ENCODE measurements at places on chromosomes 2 and 18.

DNA sequence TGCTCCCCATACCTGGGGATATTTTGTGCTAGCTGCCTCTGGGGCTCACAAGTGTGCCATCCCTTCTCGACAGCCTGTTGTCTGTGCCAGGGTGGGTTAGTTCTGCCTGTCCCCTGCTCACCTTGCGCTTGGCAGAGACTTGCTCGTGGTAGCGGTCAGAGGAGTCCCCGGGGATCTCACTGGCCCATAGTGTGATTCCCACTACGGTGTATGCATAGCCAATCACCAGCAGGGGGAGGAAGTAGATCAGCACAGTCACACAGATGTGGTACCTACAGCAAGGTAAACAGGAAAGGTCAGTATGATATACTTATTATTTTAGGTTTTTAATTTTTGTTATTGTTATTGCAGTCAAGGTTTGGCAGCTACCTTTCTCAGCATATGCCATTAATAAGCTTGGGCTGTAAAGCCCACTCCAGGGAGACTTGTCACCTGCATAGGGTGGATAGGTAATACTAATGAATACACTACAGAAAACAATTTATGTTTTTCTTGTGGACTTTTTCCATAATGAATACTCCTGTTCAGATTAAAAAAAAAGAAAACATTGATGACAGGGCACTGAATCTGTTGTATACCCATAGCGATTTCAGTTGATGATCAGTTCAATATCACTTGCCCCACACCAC is 95.2 kb downstream of the POLE4 start:
- DNase-seq, result no peak

DNA sequence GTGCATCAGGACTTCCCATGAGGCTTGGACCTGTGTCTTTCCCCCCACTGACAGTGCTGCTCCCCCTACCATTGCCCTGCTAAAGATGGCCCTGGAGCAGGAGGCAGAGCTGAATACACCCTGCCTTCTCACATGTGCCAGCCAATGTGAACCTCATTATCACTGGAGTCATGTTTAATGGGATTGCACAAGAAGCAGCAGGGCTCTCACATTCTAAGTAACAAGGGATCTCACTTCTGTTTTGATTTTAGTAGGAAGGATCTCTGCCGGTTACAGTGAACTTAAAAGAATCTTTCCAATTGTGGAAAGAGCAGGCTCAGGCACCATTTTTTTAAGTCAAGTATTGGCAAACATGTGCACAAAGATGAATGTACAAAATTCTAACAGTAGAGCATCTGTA is 322.1 kb upstream of the MEX3C start:
- no peak for DNase-seq

- no peak for DNase-seq
Observed at GRCh38 chr2:38092196-38092902, 16.4 kb upstream of the CYP1B1 start.

GRCh38 chr2:178860551-178860950 is 53.3 kb upstream of the TTN start:
- DNase-seq, result peak; percentile 24

- no peak for DNase-seq
Observed at GRCh38 chr2:133721118-133721517, 152.9 kb upstream of the NCKAP5 start.

DNA sequence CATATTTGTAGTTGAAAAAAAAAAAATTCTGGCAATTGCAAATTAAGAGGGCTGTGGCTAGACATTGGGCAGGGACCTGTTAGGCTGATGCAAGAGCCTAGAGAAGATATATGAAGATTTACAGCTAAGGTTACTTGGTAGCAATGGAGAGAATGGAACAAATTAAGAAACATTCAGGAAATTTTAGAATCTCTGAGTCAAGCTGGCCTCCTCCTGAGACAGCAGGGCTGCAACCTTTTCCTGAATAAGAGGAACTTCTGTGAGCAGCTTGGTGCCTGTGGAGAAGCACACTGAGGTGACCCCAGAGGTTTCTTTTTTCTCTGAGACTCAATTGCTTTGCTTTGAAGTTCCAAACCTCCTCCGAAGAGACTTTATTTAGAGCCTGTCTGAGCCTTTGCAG is 118.6 kb upstream of the LRATD1 start:
- no peak for DNase-seq

- DNase-seq, result no peak
Observed at GRCh38 chr2:113877711-113878598, 11.9 kb upstream of the ACTR3 start.

DNA sequence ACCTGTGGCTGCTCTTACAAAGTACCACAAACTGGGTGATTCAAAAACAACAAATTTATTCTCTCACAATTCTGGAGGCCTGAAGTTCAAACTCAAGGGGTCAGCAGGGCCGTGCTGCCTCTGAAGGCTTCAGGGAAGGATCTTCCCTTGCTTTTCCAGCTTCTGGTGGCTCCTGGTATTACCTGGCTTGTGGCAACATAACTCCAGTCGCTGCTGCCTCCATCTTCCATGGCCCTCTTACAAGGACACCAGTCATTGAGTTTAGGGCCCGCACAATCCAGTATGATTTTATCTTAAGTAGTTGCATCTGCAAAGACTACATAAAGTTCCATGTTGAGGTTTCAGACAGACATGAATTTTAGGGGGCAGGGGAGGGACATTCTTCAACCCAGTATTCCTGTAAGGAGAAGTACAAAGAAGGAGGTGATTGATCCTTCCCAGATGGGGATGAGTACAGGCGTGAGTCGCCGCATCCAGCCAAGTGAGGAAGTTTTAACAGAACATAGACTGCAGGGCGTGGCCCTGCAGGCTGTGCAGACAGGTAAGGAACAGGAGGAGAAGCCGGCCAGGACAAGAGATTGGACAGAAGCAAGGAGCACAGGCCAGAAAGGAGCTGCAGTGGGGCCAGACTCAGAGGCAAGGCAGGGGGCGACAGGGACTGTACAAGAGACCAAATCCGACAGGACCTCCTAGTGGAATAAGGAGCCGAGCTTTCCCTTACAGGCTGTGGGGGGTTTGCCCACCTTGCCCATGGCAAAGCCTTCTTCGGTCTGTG is 44.4 kb upstream of the BZW1 start:
- no peak for DNase-seq

DNA sequence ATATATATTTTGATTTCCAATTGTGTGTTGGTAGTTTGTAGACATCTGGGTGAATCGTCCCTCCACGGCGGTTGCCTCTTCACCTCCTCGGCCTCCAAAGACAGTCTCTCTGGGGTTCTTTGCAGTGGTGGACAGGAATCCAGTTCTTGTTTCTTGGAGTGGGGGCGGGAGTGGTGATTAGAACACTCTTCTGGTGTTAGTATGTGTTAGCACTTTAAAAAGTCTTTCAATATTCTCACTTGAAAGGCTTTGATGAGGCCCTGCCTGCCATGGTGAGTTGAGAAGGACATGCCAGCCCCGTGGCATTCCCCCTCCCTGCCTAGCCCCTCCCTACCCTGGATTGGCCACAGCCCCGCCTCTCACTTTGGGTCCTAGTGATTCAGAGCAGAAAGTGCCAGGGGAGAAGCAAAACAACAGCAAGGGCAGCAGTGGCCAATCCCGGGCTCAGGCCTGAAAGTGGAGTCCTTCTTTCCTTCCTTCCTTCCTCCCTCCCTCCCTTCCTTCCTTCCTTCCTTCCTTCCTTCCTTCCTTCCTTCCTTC is 316.8 kb upstream of the HS6ST1 start:
- DNase-seq, result no peak

GRCh38 chr2:159072795-159073194 is 104.4 kb downstream of the TANC1 start:
- DNase-seq, result no peak

GRCh38 chr2:177211169-177211568 is 1.4 kb upstream of the HNRNPA3 start:
- DNase-seq, result no peak

DNA sequence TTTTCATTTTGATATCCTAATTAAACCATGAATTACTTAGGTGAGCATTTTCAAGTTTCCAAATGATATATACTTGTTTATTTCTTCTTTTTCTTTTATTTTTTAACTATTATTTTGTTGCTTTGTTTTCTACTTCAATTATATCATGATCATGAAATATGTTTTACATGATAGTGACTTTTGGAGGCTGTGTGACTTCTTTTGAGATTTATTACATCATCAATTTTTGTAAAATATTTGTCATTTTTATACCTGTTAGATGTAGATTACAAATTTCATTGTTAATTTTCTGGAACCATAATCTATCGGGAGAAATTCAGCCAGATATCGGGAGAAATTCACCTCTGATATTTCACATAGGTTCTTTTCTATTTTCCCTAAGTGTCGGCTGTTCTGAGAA is 228.6 kb downstream of the RAD51AP2 start:
- DNase-seq, result no peak

DNA sequence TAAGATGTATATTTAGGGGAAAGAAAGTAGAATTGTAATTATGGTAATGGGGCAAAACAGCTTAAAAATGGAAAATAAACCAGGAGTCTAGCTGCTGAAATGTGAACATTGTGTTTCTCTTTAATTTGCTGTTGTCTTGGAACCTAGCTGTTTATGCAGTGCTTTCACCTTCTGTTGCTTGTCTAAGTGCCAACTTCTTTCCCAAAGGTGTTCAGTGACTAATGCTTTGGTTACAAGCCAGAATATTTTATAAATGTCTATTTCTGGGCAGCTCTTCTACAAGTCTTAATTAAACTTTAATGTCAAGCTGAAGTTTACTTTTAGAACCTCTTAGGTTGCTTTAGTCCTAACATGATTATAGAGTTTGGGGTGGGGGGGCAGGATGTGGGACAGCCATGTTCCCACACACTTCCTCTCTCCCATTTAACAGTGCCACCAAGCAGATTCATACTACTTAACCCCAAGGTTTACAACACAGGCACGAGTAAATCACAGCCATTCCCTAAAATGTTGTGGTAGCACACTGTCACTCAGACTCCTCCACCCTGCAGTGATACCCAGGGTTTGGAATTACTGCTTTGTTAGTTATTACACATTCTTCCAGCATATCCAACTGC is 60.6 kb downstream of the ITGA4 start:
- DNase-seq, result peak; percentile 84

GRCh38 chr18:73254564-73254963 is 386.8 kb upstream of the NETO1 start:
- no peak for DNase-seq

All from G401 (cell line).